ENCODE measurements at places on chromosomes 5 and 9.

GRCh38 chr5:9699681-9700080, 69.5 kb upstream of the TAS2R1 start:
- DNase-seq = no peak

DNA sequence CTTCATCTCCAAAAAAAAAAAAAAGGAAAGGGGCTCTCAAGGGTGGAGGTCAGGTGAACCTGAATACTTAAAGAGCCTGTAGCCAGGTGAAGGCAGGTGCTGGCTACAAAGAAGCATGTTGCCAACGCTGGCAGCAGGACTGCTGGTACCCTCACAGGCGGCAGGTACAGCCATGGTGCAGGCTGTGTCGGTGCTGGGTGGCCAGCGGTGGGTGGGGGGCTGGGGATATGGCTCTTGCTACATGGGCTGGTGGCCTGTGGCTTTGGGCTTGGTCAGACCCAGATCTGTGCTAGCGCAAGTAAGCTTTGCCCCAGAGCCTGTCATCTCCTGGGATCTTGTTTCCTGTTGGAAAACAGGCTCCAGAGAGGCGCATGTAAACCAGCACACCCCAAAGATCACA, 86.3 kb upstream of the PHYKPL start:
- no peak for DNase-seq

DNA sequence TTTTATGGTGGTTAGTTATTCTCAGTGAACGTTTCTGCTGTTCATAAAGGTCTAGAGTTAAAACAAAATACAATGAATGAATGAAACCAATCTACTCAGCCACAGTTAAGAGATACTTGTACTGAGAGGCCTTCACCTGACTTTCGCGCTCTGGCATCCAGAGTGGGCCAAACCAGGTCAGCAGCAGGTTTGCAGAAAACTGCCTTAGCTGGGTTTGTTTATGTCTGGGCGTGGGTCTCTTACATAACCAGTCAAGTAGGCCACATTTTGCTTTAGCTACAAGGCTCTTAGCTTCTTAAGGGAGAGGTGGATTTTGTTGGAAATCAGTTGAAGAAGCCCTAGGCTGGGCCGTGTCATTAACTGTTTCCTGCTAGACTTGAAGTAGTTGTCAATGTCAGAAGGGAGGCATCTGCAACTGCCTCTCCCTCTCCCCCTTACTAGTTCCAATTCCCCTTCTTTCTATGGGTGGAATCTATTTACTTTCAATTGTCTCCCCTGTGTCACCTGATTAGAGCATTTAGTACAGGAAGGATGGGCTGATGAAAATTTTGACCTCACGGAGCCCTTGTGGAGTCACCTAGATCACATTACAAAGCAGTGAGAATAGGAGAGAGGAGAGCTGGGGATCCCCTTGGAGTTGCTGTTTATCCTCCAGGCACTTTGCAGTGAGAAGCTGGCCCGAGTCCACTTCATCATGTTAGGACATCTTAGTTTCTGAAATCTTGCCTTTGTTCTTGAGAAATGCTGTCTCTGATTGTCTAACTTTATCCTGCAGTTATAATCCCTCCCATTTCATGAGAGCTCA, 200.5 kb downstream of the ARHGEF28 start:
- DNase-seq = no peak

DNA sequence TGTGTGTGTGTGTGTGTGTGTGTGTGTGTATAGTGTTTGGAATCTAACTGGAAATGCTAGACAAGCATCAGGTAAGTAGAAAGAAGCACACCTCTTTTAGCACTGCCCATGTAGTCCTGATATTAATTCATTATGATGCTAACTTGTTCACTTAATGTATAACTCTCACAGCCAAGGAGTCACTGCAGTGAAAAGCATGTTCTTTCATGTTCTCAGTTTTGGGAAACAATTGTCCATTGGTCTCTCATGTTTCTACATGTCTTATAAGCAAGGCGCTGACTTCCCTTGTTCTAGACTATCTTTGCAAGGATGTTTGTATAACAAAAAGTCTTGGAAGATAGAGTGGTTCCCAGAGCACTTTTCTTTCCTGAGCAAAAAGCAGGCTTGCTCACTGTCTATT, 148.8 kb upstream of the TNPO1 start:
- DNase-seq = no peak

DNA sequence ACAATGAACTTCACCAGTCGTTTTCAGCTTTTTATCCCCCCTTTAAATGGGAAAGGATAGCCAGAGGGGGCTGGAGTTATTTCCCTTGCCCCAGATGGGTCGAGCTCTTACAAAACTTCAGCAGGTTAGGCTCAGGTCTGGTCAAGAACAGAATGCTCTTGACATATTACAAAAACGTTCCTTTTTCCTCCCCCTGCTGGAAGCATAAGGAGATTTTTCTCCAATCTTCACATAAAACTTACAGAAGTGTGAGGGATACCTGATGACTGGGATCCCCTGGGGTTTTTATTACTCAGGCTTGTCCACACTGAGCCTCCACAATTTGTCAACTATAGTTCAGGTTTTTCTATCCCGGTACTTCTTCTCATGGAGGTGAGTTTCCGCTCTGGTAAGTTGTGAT, 60.8 kb downstream of the CSF2 start:
- no peak for DNase-seq

DNA sequence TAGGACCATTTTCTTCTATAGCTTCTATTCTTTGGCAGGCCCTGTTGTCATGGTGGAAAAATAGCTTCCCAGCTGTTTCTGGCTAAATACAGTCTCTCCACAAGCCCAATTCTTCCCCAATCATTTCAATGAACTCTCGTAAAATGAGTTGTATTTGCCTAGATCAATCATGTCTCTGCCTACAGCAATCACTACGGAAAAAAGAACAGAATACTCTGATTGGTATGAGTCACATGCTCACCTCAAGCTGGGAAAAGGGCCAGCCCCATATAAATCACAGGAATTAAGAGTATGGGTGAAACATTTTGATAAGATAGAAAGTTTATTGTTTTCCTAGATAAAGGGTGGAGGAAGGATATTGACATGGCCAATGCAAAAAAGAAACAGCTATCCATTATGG, 711.4 kb downstream of the EFNA5 start:
- DNase-seq = no peak

GRCh38 chr9:99171225-99172123, 50.3 kb downstream of the ALG2 start:
- no peak for DNase-seq

GRCh38 chr5:4294878-4295277, 699.2 kb downstream of the IRX1 start:
- no peak for DNase-seq

GRCh38 chr5:92852219-92852618, 728.8 kb downstream of the NR2F1-AS1 start:
- no peak for DNase-seq
